GM13977 (cell line): ENCODE measurements at places on chromosomes 1 and 21.
A peak's percentile ranks its signal among the peaks of the same experiment; 100 is the strongest.

DNA sequence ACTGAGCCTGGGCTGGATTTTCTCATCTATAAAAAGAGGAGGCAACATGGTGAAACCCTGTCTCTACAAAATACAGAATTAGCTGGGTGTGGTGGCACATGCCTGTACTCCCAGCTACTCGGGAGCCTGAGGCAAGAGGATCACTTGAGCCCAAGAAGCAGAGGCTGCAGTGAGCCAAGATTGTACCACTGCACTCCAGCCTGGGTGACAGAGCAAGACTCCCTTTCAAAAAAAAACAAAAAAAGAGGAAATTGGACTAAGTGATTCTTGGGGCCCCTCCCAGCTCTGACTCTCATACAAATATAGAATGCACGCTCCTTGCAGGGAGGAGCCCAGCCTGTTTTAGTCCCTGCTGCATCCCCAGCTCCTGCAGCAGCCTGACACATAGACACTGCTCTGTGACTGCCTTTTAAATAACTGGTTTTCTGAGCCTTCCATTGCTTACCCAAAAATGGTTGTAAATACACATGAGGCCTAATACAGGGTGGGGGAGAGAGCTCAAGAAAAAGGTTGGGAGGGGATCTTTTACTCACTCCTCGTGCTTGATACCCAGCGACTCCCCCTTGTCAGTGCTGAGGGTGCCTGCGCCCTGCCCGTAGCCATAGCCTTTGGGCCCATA is 17.2 kb downstream of the CSRP1 start:
- DNase-seq = no peak

DNA sequence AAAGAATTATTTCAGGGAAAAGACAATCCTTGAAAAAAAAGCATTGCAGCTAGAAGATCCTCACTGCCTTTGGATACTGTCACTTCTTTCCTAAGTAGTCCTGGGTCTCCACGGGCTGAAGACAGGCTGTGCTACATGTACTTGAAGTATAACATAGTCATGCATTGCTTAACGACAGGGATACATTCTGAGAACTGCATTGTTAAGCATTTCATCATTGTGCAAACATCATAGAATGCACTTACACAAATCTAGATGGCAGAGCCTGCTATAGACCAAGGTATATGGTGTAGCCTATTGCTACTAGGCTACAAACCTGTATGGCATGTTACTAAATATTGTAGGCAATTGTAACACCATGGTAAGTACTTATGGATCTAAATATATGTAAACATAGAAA is 54.0 kb downstream of the KIAA0040 start:
- DNase-seq = no peak

GRCh38 chr1:184914149-184914548 is 60.2 kb downstream of the NIBAN1 start:
- no peak for DNase-seq

DNA sequence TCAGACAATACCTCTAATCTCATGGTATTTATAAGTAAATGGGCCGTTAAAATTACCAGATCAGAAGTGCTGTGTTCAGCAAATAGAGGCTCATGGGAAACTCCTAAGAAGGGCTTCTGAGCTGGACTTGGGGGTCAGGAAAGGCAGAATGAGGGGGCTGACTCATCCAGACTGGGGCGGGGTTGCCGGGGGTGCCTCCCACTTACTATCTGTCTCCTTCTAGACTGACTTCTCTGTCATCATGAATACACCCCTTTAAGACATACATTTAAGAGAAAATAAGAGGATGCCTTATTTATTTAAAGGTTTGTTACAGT is 96.0 kb upstream of the ERRFI1 start:
- no peak for DNase-seq

GRCh38 chr1:29239142-29239541 is 2.8 kb downstream of the PTPRU start:
- DNase-seq = no peak

- no peak for DNase-seq
Measured at GRCh38 chr1:112934577-112934976, 21.4 kb downstream of the SLC16A1 start.

- DNase-seq = no peak
Measured at GRCh38 chr1:38151399-38151798, 104.8 kb upstream of the POU3F1 start.

GRCh38 chr1:47192458-47193384 is 2.9 kb upstream of the PDZK1IP1 start:
- peak; percentile 73 for DNase-seq

GRCh38 chr1:167627865-167628641 is 2.0 kb upstream of the RCSD1 start:
- DNase-seq = peak; percentile 82

DNA sequence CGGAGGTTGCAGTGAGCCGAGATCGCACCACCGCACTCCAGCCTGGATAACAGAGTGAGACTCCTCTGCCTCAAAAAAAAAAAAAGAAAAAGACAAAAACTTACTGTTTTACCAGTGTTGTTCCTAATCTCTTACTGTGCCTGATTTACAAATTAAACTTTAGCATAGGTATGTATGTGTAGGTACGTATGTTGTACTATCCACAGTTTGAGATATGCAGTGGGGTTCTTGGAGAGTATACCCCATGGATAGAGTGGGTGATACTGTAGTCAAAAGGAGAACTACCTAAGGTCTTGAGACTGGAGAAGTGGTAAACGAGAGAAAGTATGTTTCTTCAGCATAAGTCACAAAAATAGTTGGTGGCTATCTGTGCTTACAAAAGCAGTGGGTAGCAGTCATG is 38.6 kb downstream of the RNF11 start:
- DNase-seq = no peak

GRCh38 chr21:14308234-14308633 is 74.7 kb downstream of the HSPA13 start:
- DNase-seq = no peak
